ENCODE measurements at places on chromosomes 7 and 10.

DNA sequence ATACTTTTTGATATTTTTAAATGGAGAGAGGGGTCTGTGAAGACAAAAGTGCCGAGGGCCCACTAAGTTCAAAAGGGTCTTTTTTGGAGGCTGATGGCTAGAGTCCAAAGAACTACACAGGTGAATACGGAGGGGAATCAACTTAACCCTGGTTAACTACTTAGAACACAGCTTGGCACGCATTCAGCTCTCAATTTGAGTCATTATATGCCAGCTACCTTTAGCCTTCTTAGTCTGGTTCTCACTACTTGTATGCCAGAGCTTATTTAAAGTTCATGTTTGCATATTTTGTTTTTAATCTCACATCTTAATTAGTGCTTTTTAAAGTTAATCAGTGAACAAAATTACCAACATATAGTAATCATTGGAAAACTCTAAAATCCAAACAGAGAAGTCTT, 80.8 kb downstream of the VWDE start:
- DNase-seq: no peak

DNA sequence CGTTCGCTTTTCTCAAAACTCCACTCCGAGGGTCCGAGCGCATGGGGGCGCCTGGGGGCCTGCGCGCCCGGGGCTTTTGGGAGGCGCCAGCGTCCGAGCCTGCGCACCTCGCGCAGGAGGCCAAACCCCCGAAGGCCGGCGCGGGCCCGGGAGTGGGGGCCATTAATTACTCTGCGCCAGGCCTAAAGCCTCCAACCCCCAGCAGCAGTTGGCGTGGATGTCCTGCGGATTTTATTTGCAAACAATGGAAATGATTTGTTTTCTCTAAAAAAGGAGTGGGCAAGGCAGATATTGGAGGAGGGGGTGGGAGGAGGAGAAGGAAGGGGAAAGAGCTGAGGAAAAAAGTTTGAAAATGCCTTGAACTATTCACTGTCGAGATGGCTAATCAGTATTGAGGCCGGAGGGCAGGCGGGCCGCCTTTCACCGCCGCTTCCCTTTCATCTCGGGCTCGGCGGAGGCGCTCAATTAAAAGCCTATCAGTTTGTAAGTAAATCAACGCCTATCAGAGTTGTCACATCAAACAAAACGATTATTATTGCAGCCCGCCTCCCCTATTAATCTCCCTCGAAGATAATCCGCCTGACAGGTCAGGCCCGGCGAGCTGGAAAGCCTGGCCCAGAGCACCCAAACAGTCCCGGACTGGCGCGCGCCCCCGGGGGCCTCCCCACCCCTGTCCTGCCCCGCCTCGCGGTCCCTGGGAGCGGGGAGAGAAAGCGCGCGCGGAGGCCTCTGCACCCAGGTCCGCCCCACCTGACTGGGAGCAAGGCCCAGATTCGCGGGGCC, 3.4 kb upstream of the ZNF503 start:
- no peak for DNase-seq

- no peak for DNase-seq
Measured at GRCh38 chr7:158127241-158127640, 460.4 kb downstream of the PTPRN2 start.

- DNase-seq: no peak
Measured at GRCh38 chr10:17669185-17669872, 25.4 kb downstream of the STAM start.

- DNase-seq: no peak
Measured at GRCh38 chr7:69422574-69422985, 175.7 kb upstream of the AUTS2 start.

- DNase-seq: peak; percentile 78
Measured at GRCh38 chr10:104291439-104291951, 22.5 kb downstream of the GSTO2 start.
